ENCODE measurements at places on chromosomes 3 and 15.

GRCh38 chr15:80494756-80495155, 90.6 kb downstream of the ARNT2 start:
- DNase-seq: no peak

DNA sequence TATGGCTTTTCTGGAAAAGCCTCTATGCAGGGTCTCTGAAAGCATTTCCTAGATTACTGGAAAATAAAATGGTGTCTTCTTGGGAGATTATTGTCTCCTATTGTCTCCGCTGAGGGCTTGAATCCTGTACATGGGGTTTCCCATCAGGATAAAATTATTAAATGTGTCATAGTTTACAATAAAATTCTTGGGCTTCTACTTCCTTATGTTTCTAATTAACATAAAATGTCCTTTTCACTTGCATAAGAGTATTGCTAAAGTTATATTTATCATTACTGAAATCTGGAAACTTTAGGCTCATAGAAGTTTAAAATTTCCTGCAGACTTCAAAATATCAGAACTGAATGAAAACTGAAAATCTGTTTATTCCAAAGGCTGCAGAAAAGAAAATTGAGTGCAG, 595.5 kb upstream of the AGTR1 start:
- no peak for DNase-seq

- no peak for DNase-seq
These were observed 7.9 kb upstream of the TNK2 start for GRCh38 chr3:195916291-195916690.

- DNase-seq: no peak
These were observed 43.4 kb downstream of the RETNLB start for GRCh38 chr3:108713816-108714215.

GRCh38 chr3:10164546-10165393, at the start of gene IRAK2:
Gene IRAK2, plus strand, starts transcription at chr3:10164919. Its CDS starts 36 bp downstream, at chr3:10164955.
- DNase-seq: peak; percentile 85

GRCh38 chr3:22671848-22672247, 531.3 kb upstream of the UBE2E2 start:
- DNase-seq: no peak

DNA sequence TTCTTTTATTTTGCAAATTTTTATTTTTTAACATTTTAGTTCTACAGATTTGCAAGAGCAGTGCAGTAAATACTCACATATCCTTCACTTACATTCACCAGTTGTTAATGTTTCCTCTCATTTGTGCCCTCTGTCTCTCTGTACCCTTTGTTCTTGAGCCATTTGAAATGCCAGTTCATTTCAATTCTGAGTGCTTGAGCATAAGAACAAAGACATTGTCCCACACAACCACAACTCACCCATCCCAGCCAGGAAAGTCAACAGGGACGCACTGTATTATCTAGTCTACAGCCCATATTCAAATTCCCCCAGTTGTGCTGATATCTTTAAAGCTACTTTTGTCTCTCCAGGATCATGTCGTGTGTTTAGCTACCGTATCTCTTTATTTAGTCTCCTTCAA, 141.4 kb upstream of the SLC6A11 start:
- no peak for DNase-seq

DNA sequence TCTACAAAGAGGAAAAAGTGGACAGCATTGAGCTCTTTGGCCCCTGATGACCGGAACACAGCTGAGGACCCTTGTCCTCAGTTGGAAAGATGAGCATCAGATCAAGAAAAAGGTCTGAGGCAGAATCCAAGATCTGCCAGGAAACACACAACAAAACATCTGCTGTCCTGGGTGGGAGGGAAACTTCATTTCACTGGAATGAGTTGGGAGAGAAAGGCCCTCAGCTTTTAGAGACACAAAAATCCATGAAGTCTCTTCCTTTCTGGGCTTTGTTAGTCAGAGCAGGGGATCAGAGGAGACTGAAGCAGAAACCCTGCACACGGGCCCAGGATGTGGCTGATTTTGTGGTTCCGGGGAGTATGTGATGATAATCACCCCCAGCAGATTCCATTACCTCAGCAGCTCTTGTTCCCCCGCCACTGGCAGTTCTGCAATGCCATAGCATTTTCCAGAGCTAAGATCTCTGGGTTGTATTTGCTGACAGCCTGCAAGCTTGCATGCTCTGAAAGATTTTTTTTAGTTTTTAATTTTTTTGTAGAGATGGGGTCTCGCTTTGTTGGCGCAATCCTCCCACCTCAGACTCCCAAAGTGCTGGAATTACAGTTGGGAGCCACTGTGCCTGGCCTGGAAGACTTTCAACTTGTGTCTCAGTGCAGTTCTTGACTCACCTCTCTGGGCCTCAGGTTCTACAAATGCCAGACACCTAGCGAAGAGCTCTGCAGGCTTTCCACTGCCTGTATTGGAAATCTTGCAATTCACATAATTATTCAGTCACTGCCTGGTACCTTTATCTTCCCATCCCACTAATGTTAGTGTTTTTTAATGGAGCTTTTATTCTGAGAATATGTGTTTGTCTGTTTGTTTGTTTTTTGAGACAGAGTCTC, 5.8 kb upstream of the TATDN2 start:
- no peak for DNase-seq

DNA sequence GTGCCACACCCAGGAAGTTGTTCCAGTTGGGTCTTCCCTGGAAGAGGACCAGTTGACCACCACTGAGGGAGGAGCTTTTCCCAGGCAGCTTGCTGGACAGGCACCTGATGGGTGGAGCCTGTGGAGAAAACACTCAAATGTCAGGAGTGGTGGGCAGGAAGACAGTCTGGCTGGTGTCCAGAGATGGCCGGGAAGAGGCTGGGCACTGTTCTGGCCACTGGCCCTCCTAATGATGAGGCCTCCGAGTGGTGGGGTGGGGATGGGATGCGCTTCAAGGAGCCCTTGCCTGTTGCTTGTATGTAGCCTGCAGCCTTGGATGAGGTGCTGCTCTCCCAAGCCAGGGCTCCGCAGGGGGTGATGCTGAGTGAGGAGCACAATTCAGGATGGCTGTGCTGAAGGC, 12.3 kb downstream of the PLEKHO2 start:
- no peak for DNase-seq

GRCh38 chr3:112320691-112321090, 12.3 kb upstream of the CD200 start:
- no peak for DNase-seq

GRCh38 chr3:24494618-24495325, at the start of gene THRB:
Gene THRB, minus strand, starts transcription at chr3:24494850.
- DNase-seq: peak; percentile 73
